ENCODE measurements at places on chromosomes 13 and 19.

DNA sequence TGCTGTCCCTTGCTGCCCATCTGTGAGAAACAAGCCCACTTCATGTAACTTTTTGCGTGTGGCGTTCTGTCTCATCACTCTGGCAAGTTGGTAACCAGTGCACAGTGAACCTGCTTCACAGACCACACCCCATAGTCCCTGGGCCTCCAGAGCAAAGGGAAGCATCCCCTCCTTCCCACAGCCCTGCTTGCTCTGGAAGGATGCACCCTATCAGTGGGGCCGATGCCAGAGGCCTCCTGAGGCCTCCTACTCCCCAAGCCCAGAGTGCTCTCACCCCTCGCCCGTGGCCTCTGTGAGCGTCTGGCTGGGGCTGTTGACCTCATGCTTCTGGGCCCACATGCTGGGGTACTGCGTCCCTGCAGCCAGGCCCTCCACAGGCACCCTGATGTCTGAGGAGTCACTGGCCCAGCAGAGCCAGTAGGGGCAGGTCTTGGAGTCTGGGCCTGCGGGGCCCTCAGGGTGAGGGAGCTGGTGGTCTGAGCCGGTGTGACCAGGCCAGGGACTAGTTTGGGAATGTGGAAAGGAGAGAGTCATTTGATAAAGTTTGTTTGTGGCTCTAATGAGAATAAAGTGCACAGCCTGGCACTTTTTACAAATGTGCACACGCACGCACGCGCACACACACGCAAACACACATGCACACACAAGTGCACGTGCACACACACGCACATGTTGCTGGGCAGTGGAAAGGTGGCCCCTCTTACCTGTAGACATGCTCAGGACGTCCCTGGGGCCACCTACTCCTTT is 5.1 kb downstream of the TMEM86B start:
- no peak for DNase-seq

GRCh38 chr19:10230861-10231611 is at the start of gene S1PR2:
S1PR2 (minus strand) TSS chr19:10231331; CDS start chr19:10224905, 6,426 bp downstream.
- peak; percentile 28 for DNase-seq

DNA sequence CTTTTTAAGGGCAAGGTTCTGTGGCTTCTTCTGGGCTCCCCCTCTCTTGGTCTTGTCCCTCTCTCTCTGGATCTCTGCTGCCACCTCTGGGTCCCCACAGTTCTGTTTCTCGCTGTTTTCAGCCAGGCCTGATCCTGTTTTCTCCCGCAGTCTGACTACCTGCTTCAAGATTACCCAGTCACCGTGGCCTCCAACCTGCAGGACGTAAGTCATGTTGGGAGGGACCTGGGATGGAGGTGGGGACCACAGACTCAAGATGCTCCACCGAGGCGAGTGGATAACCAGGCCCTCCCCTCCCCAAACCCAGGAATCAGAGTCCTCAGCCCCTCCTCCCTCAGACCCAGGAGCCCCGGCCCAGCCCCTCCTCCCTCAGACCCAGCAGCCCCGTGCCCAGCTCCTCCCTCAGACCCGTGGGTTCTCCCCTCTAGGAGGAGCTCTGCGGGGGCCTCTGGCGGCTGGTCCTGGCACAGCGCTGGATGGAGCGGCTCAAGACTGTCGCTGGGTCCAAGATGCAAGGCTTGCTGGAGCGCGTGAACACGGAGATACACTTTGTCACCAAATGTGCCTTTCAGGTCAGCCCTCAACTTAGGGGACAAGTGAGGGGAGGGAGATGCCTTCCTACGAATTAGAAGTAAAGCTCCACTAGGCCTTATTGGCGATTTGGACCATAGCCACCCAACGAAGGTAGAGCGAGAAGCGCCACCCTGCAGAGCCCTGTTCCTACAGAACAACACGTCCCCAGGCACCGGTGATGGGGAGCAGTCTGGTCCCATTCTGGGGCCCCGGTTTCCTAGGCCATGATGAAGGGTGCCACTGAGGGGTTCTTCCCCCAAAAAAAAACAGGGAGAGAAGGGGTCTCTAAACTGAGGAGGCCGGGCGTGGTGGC is 2.2 kb downstream of the FLT3LG start:
- no peak for DNase-seq

GRCh38 chr13:40637643-40638042 is 28.8 kb downstream of the FOXO1 start:
- no peak for DNase-seq

DNA sequence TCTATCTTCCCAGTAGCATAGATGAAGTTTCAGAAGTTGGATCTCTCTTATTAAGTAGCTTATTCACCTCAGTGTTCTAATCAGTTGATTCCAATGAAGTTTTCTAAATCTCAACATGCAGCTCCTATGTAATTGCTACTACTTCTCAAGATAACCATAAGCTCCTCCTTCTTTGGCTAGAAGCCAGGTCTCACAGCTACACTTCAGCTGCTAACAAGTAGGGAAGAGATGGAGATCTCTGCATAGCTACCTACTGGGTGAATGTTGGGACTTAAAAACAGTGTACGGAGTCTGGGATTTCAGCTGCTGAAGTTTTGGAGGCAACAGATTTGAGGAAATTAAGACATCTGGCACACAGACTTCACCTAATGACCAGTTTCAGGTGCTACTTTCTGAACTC is 661.0 kb downstream of the SLITRK1 start:
- DNase-seq = no peak

DNA sequence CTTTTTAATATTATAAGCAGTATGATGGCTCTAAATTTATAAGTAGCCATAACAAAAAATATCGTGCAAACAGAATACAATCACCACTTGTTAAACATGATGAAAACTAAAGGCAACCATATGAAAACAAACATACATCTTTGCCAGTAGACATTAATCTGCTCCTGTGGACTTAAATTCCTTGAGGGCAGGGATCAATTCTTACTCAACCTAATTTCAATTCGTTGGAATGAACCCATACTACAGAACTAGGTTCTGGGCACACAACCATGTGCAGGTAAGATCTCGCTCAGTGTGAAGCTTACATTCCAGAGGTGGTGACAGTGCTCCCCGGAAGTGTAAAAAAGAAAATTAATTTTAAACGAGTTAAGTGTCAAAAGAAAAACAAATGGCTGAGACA is 13.4 kb downstream of the TBC1D4 start:
- DNase-seq = no peak

GRCh38 chr13:80058626-80059025 is 282.3 kb downstream of the SPRY2 start:
- DNase-seq = no peak

GRCh38 chr13:87884884-87885283 is 213.7 kb downstream of the SLITRK5 start:
- peak; percentile 35 for DNase-seq

DNA sequence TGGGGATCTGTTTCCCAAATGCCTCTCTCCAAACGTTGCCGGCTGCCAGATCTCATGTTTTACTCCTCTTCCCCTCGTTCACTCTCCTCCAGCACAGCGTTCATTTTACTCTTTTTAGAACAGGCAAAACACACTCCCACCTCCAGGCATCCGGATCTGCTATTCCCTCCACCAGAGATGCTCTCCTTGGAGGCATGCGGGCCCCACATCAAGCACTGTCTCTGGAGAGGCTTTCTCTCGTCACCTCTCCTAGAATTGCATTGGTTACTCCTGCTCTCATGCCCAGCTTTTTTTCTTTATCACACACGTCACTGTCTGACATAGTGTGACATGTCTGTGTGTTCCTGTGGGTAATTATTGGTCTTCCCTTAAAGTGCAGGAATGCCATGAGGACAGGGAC is 20.1 kb upstream of the MYADM start:
- no peak for DNase-seq

DNA sequence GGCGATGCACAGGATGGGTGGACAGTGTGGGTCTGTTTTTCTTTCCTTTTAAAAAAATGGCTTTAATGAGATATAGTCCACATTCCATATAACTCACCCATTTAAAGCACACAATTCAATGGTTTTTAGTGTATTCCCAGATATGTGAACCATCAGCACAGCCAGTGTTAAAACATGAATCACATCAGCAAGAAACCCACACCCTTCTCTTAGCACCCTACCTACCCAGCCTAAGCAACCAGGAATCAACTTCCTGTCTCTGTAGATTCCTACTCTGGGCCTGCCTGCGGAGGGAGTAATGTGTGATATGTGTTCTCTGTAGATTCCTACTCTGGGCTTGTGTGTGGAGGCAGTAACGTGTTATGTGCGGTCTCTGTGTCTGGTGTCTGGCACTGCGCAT is 11.9 kb downstream of the TMEM255B start:
- no peak for DNase-seq

GRCh38 chr19:5120321-5120720 is 151.4 kb downstream of the KDM4B start:
- DNase-seq = no peak

- no peak for DNase-seq
Measured at GRCh38 chr13:110617321-110618072, 2.2 kb downstream of the NAXD start.

DNA sequence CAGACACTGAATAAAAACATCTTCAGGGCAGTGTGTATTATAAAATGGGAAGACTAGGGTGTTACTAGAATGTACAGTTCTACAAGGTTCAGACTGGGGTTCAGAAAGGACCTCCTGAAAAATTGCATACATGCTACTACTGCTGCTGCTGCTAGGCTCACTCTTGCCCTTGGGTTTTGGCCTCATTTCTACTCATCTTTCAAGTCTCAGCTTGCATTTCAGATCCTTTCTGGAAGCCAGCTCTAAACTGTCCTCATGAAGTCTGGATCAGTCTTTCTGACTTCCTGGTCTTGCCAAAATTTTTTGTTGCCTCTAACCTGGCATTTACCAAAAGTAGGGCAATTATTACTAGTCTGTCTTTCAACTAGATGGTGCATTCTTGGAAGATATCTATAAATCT is 393.3 kb downstream of the DIAPH3 start:
- no peak for DNase-seq

- no peak for DNase-seq
Measured at GRCh38 chr19:35154525-35155406, at the start of gene FXYD5. FXYD5 (plus strand) TSS chr19:35154735; CDS start chr19:35155551, 816 bp downstream.

DNA sequence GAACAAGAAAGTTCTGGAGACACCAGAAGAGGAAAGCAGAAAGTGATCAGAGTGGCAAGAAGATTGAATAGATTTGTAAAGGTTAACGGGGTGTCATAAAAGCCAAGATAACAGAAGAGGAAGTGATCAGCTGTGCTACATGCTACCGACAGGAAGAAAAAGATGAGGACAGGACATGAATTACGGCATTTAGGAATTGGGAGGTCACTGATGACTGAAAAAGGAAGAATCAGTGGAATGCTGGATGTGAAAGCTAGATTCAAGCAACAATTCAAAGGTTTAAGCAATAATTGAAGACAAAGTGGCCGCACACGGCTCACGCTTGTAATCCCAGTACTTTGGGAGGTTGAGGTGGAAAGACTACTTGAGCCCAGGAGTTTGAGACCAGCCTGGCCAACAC is 15.1 kb downstream of the ZNF160 start:
- no peak for DNase-seq

- no peak for DNase-seq
Measured at GRCh38 chr13:50390503-50391248, 375.4 kb downstream of the KCNRG start.

DNA sequence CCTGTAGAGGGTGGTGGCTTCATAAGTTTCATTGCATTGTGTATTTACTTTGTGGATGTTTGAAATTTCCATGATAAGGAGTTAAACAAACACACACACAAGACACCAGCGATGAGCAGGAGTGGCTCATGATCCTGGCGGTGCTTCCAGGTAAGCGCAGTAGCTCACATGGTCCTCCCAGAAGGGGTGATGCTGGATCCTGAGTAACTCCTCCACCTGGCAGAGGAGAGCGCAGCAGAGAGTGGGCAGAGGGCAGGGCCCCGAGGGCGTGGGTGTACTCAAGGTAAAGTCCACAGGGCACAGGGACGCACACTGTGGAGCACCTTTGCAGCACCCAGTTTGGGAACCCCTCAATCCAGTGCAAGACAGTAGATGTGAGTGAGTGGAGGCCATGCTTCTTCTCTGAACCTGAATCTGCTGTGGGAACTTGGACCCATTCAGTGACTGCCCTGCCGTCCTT is 54.0 kb downstream of the RFX2 start:
- no peak for DNase-seq

GRCh38 chr19:20858861-20859260 is 64.2 kb upstream of the ZNF85 start:
- DNase-seq = no peak

DNA sequence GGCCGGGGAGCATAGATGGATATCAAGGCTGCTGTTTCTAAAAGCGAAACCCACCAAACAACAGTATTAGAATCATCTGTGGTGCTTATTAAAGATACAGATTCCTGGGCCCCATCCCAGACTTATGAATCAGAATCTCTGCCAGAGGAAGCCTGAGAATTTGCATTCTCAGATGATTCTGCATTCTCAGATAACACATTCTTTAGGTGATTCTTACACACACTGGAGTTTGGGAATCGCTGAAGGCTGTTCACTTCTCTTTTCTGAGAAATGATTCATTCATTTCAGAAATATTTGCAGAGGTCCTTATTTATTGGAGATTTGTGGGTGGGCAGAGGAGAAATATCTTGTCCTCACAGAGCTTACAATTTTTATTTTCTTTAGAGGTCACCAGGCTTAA is 24.4 kb downstream of the ALOX5AP start:
- DNase-seq = no peak

DNA sequence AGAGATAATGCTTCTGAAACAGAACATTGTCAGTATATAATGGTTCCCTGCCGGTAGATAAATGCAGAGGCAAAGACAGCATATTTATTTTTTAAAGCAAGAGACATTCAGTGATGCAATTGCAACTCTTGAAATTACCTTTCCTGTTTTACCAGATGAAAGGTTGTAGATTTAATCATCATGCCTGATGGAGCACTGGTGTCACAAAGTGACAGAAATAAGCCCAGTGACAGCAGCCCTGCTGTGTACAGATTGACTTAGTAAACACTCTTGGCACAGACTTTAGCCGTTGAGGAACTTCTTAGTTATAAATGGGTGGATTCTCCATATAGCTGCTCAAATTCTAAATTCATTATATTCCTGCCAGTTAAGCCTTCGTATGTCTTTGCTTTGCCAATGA is 172.5 kb downstream of the ITGBL1 start:
- no peak for DNase-seq

DNA sequence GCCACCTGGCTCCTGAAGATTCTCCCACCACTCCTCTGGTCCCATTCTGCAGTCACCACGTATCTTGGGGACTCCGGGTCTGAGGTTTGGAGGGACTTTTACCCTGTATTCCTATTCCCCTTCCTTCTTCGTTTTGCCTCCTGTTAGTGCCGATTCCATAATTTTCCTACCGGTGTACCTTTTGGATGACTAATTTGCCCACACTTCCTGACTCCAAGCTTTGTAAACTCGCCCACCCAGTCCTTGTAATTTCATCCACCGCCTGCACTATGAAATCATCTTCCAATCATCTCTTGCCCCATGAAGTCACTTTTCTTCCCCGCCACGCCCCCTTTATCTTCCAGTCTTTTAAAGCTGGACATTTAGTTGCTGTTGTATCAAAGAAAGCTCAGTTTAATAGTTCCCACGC is 572 bp downstream of the UCHL3 start:
- no peak for DNase-seq

DNA sequence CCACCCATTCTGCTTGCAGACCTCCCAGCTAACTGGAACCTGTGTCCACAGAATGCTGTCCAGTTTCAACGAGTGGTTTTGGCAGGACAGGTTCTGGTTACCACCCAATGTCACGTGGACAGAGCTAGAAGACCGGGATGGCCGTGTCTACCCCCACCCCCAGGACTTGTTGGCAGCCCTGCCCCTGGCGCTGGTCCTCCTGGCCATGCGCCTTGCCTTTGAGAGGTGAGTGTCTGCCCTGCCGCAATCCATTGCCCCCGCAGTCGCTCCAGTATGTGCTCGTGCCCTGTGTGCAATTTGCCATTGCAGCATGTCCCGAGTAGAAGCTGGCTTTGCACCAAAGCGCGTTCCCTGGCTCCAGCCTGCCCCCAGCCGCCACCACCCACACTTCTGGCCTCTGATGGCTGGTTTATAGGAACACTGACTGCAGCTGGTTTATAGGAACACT is 41.9 kb downstream of the CERS4 start:
- DNase-seq = no peak
